HAP-1 (cell line): ENCODE measurements at places on chromosomes 7 and 10.
A peak's percentile ranks its signal among the peaks of the same experiment; 100 is the strongest.

- DNase-seq, result no peak
Measured at GRCh38 chr10:73018632-73019031, 64.0 kb upstream of the PLA2G12B start.

- no peak for DNase-seq
Measured at GRCh38 chr10:43878386-43878785, 229.7 kb upstream of the ZNF32 start.

DNA sequence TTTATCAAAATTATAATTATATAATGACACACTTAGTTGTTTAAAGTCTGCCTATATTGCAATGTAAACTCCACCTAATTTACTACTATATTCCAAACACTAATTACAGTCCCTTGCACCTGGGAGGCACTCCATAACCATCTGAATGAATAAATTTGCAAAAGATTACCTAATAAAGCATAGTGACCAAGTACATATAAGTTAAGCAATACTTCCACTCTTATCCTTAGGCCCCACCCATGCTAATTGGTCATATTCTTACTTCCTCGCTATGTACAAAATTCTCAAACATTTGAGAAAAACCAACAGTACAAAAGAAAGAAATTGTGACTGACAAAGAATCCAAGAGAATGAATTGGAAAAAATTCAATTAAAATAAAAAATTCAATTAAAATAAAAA lies 65.3 kb downstream of the ZFAND4 start:
- DNase-seq, result no peak

DNA sequence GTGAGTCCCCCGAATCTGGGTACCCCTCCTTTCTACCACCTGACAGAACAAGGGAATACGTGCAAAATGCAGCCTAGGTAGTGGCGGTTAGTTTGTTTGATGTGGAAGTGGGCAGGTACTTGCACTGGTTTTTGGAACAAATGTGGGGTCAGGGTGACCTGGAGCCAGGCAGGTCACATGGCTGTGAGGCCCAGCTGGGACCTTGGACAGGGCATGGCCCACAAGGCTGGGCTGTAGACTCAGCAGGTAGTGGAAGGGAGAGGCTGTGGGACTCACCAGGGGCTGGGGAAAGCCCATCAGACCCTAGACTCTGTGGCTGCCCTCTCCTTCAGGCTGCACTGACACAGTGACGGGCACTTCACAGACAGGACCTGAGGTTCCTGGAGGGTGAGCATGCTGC lies 159.9 kb upstream of the ADCY1 start:
- no peak for DNase-seq

- DNase-seq, result no peak
Measured at GRCh38 chr10:30057421-30057841, 2.0 kb downstream of the JCAD start.

- no peak for DNase-seq
Measured at GRCh38 chr10:96918214-96919002, 86.3 kb downstream of the LCOR start.

DNA sequence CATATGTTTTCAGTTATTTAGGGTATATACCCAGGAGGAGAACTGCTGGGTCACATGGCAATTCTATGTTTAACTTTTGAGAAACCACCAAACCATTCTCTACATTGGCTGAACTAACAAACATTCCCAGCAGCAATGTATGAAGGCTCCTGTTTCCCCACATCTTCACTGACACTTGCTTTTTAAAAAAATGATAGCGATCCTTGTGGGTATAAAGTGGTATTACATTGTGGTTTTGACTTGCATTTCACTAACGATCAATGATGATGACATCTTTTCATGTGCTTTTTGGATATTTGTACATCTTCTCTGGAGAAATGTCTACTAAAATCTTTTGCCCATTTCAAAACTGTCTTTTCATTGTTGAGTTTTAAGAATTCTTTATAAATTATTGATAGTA lies 51.2 kb upstream of the ANAPC16 start:
- DNase-seq, result peak; percentile 41

- DNase-seq, result no peak
Measured at GRCh38 chr7:52287698-52288097, 747.7 kb upstream of the POM121L12 start.

- DNase-seq, result peak; percentile 52
Measured at GRCh38 chr7:1665549-1666316, 4.3 kb upstream of the ELFN1 start.

DNA sequence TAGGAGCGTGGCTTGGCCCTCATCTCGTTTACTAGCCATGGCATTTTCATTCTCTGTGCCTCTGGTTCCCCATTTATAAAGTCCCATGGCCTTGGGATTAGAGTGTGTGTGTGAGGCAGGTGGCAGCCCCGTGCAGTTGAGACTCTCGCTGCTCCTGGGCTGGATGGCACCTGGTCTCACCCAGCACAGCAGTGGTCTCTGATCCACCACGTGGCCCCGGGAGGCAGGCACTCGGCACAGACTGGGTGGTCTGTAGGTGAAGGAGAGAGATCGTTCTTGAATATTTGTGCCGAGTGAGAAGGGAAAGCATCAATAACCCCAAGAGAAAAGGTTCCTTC lies 50.4 kb downstream of the CALML3 start:
- DNase-seq, result no peak

GRCh38 chr10:102585026-102585425 lies 59.3 kb upstream of the TRIM8 start:
- no peak for DNase-seq

GRCh38 chr10:78523453-78523852 lies 489.8 kb downstream of the RPS24 start:
- DNase-seq, result no peak

DNA sequence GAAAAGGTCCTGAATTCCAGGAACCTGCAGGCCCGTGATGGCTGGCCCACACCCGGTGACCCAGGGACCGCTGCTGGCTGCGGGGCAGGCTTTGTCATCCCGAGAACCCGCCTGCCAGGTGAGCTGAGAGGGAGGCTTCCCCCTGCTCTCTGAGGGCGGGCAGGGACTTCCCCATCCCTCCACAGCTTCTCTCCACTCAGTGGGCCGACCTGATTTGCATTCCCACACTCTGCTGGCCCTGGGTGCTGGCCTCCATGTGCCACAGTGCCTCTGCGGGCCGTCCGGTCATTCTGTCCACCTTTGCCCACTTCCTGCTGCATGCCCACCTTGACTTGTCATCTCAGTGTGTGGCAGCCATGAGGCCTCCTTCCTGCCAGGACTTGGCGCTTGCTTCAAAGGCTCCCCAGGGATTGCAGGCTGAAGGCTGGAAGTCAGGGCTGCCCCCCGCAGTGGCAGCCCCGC lies 35.3 kb downstream of the PALD1 start:
- DNase-seq, result no peak

DNA sequence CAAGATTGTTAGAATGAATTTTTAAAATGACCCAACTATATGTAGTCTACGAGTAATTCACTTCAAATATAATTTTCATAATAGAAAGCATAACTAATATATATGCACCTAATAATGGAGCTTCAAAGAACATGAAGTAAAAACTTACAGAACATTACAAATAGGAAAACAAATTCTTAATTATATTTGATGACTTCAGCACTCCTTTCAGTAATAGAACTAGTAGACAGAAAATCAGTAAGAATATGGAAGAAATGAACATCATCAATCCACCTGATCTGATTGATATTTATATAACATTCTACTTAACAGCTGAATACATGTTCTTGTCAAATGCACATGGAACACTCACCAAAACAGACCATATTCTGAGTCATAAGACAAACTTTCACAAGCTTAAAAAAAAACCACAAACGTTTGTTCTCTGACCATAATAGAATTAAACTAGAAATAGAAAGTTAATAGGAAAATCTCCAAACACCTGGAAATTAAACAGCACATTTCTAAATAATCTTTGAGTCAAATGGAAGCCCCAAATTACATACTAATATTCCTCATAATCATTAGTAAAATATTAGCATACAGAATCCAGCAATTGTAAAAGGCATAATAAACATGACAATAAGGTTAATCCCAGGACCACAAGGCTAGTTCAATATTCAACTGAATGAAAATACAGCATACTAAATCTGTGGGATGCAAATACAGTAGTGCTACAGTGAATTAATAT lies 48.0 kb downstream of the BRAF start:
- no peak for DNase-seq

DNA sequence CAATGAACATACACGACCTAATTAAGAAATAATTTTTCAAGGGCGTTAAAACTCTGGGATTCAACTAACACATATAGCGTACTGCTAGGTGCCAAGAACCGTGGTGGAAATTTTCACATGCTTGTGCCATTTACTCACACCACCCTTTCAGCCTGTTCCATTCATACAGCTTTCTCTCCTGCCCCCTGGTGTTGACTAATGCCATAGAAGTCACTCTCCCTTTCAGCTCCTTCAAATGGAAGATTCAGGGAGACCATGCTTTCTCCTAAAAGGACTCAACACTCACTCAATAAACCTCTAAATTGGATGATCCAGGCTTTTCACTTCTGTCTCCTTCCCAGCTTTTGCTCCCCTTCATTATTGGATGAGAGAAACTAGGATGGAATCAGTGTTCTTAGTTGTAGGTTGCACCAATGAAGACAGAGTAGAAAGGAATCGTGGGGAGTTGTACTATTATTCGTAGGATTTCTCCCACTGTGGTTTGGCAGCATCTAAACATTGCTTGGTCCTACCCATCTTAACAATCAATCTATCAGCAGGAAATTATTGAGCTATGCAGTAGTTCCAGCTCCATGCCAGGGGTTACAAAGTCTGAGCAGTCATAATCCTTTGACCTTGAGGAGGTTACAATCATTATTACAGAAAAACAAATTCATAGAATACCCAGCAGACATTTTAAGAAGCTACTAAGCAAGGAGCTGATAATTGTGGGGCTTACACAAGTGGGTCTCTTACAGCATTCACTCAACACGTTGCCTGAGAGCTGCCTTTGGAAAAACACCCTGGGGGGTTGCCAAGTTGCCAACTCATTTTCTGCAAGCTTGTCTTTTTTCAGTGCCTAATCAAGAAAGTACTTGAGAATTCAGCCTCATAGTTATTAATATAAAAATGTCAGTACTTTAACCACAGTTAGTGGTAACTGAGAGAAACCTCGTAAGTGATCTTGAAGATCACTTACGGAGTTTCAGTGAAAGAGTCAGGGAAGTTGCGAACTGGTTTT lies 2.8 kb upstream of the PPP1R3C start:
- DNase-seq, result peak; percentile 69

DNA sequence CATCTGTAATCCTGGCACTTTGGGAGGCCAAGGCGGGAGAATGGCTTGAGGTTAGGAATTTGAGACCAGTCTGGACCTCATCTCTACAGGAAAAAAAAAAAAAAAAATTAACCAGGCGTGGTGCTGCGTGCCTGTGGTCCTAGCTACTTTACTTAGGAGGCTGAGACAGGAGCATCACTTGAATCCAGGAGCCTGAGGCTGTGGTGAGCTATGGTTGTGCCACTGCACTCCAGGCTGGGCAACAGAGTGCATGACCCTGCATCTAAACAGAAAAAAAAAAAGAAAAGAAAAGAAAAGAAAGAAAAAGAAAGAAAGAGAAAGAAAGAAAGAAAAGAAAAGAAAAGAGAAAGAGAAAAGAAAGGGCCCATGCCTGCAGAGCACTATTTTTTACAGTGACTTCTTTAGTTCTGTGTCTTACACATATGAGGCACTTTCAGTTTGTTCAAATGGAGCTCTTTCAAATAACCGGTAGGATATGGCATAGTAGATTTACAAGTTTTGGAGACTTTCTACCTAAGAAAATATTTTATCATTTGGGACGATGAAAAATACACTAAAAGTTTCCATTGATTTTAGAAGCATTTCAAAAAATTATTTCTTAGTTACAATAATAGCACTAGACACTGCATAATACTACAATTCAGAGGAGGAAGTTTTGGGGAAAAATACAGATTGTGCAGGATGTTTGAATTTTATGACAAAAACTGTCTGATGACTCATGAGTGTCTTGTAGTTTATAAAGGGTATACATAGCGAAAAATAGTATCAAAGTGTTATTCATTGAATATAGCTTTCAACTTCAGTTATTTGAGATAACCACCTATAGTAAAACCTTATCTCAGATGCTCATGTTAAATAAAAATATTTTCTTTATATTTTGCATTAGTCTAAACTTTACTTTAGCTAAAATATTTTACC lies 75.9 kb downstream of the MDFIC start:
- no peak for DNase-seq
